ENCODE measurements at places on chromosomes 7 and 10.
A peak's percentile ranks its signal among the peaks of the same experiment; 100 is the strongest.

GRCh38 chr10:57696641-57697040 is 571.1 kb downstream of the IPMK start:
- DNase-seq, result no peak

GRCh38 chr7:155752756-155753445 is 59.4 kb downstream of the SHH start:
- DNase-seq, result no peak

- no peak for DNase-seq
Measured at GRCh38 chr10:77904100-77904840, 22.3 kb downstream of the DLG5 start.

DNA sequence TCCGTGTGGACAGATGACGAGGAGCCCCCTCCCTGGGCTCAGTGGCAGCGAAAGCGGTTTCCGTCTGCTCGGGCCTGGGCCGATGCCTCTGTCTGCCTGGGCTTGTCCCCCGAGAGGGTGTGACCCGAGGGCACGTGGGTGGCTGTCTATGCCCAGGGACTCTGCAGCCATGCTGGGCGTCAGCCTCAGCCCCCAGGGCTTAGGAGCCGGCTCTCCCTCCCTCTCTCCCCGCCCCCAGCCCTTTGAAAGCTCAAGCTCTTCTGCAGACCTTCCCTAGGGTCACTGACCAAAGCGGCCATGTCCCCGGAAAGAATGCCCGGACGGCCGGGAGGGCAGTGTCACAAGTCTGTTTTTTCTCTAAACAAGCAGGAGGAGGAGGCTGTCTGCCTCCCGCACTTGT is 7.1 kb downstream of the MICALL2 start:
- no peak for DNase-seq

GRCh38 chr10:121128164-121128563 is 277.0 kb downstream of the WDR11 start:
- no peak for DNase-seq

- no peak for DNase-seq
Measured at GRCh38 chr7:4084271-4084670, 597.8 kb upstream of the FOXK1 start.

GRCh38 chr10:95601116-95601719 is 40.0 kb upstream of the SORBS1 start:
- DNase-seq, result peak; percentile 8

GRCh38 chr7:150668472-150668911 is 17.0 kb upstream of the GIMAP2 start:
- DNase-seq, result no peak

GRCh38 chr10:112532189-112532588 is 85.2 kb downstream of the VTI1A start:
- no peak for DNase-seq

GRCh38 chr7:1693419-1693990 is 23.4 kb downstream of the ELFN1 start:
- DNase-seq, result no peak

Data from stimulated activated CD8-positive, alpha-beta memory T cell treated with anti-CD3 and anti-CD28 coated beads, Interleukin-15, amount 100 ng/mL, for 1 hour (primary cell).